ENCODE measurements at places on chromosomes 1 and 21.

- no peak for DNase-seq
These were observed 31.1 kb upstream of the ARHGEF16 start for GRCh38 chr1:3423245-3423829.

DNA sequence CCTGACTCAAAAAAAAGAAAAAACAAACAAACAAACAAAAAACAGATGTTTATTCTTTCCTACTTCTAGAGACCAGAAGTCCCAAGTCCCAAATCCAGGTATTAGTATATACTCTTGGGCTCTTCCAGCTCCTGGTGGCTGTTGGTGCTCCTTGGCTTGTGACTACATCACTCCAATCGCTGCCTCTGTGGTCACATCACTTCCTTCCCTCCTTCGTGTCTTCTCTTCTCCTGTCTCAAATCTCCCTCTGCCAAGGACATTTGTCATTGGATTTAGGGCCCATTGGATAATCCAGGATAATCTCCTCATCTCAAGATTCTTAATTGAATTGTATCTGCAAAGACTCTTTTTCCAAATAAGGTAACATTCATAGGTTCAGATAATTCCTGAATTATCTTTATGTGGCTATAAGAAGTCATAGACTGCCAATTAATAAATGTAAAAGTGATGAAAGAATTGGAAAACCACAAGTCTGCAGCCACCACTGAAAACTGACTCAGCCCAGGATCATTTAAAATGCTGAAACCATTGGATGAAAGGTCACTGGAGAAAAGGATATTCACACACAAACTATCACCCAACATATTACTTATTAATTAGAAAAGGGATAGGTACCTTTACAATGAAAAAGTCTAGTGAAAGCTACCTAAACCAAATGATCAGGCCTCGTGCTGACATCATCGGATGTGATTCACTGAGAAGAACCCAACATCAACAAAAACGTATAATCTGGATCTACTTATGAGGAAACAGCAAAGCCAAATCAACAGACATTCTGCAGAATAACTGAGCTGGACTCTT, 67.1 kb downstream of the ZNF281 start:
- no peak for DNase-seq

GRCh38 chr1:93958032-93958725, 48.9 kb upstream of the GCLM start:
- DNase-seq, result no peak

GRCh38 chr1:29563571-29563970, 327.2 kb downstream of the PTPRU start:
- no peak for DNase-seq

- peak; percentile 67 for DNase-seq
These were observed 406.7 kb downstream of the RWDD3 start for GRCh38 chr1:95640746-95641145.

DNA sequence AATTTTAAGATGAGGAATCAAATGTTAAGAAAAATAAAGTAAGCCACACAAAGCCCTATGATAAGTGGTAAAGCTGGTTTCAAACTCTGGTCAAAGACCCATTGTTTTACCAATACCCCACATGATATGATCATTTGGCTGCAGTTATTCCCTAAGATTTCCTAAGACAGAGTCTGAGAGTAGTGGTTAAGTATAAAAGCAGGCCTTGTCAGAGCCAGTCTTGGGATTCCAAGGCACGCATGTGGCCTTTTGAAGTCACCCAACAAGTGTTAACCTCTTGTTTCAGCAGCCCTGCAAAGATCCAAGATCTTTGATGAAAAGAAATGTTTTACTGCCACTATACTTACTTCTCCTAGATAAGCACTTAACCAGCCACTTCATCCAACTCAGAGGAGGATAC, 159.2 kb downstream of the SIPA1L2 start:
- DNase-seq, result no peak

GRCh38 chr1:94993931-94994645, 67.2 kb upstream of the CNN3 start:
- no peak for DNase-seq

DNA sequence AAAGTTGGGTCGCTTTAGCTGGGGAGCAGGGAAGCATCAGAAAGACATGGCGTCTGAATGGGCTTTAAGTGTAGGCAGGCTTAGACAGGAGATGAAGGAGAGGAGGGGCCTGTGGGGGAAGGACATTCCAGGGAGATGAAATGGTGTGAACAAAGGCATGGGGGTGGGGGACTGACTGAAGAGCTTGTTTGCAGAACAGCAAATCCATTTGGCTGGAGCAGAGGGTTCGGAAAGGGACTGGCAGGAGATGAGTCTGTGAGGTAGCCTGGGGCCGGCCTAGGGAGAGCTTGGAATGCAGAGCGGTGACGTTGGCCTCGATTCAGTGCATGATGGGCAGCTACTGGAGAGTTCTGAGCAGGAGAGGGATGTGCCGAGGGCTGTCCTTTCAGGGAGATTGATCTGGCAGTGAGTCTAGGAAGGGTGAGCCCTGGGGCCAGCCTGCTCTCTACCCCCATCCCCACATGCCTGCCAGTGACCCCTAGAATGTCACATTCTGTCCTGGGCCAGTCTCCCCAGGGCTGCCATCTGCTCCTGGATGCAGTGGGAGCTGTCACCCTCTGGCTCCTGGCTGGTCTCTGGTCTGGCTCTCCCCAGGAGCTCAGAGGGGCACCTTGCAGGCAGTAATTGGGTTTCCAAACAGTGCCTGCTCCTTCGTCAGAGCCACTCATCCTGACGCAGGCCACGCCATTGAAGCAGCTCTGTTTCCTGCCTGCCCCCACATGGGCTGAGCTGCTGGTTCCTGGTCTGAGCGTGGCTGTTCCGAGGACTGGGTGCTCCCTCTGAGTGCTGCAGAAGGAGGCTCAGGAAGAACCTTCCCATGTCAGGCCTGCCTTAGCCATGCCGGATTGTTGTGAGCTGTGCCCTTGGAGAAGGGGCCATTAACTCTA, 22.3 kb upstream of the TMEM222 start:
- no peak for DNase-seq

GRCh38 chr1:99766378-99766800, at the start of gene FRRS1:
Gene FRRS1 (minus strand): TSS chr1:99766635. CDS start chr1:99748768, 17,867 bp downstream.
- peak; percentile 52 for DNase-seq

DNA sequence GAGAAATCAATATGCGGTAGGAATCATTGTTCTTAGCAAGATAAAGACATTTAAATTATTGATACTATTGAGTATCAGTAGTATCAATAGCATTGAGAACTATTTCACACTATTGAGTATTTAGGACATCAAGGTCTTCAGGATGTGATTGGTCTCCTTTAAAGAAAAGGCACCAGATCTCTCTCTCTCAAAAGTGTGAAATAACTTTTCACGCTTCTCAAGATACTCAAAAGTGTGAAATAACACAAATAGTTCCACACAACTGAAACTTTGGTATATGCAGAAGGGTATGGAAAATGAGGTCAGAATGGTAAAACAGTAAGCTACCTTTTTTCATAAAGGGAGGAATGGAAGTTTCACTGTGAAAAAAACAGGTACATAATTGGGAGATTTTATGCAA, 6.7 kb upstream of the PYHIN1 start:
- DNase-seq, result no peak

DNA sequence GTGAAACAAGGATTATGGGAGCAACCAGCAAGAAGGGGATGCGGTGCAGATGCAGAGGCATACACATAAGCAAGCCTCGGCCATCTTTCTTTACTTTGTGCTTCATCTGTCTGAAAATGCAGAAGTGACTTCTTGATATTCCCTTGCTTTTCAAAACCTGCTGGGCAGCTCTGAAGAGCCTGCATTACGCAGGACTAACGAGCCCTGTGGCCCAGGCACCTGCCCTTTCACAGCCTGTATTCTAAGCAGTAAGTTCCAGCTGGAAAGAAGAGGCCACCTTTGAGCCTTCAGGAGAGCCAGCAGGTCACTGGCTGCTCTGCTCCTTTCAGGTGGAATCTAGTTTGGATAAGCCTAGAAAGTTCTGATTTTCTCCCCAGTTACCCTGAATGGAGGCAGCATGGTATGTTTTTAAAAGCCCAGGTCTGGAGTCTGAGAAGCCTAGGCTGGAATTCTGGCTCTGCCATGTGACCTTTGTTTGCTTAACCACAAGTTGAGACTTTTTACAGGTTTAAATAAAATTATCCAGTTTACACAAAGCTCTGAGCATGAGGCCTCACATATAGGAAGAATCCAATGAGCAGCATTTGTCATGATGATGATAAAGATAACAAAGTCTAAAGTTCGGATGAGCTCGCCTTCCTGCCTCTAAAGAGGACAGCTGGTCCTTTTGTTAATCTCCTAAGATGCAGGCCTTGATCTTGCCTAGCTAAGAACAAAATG, 122.9 kb downstream of the UBR4 start:
- no peak for DNase-seq

DNA sequence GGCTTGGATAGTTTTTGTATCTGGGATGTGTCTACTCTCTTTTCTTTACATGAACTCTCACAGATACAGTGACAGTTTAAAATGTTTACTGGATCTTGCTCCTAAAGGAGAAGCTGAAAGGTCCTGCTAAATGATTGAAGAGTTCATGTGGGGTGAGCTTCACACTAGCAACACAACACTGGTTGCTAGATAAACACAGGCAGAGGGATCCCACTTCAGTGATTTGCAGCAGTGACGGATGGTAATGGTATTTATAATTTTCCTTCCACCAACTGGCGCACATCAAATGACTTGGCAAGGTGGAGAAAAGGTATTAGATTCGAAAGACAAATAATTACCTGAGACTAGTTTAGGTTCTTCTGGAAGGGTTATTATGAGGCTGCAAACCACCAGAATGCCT, 270.2 kb downstream of the TBX15 start:
- peak; percentile 25 for DNase-seq

- DNase-seq, result no peak
These were observed 4.8 kb downstream of the ARHGEF16 start for GRCh38 chr1:3459051-3459908.

DNA sequence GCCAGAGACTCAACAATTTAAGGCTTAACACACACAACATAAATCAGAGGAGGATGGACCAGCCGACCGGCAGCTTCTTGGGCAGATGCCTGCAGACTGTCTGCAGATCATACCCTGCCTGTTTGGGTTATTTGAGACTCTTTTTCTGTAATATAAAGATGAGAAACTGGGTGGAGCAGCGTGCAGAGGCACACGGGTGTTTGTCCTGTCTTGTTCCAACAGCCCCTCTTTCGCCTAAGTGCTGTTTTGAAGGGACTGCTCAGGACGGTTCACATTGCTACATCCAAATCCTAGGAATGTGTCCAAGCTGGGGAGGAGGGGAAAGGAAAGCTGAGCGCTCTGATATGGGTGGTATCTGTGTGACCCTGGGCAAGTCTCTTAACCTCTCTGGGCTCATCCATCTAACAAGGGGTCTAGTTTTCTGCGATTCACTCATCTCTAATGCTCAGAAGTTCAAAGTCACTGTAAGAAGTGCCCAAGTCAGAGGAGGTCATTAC, 149.9 kb downstream of the CLIC6 start:
- no peak for DNase-seq

DNA sequence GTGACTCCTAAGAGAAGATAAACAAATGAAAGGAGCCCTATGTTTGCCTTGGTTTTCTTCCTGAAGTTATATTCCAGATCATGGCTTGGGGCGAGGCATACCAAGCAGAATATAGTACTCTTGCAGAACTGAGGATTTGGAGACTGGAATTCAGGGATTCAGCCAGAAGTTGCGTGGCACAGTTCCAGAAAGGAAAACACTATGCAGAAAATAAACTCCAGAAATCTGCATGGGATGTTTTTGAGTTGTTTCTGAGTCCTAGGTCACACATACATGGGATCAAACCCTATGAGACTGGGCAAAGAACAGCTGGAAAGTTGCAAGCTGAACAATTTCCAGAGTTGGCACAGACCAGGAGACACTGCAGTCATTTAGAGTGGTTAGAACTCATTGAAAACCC, 42.9 kb upstream of the IFFO2 start:
- no peak for DNase-seq

GRCh38 chr1:180278194-180278515, 48.1 kb downstream of the LHX4 start:
- DNase-seq, result no peak

GRCh38 chr1:157658571-157658970, 42.0 kb downstream of the FCRL3 start:
- DNase-seq, result no peak

GRCh38 chr1:162016631-162017030, 7.0 kb downstream of the OLFML2B start:
- DNase-seq, result no peak

DNA sequence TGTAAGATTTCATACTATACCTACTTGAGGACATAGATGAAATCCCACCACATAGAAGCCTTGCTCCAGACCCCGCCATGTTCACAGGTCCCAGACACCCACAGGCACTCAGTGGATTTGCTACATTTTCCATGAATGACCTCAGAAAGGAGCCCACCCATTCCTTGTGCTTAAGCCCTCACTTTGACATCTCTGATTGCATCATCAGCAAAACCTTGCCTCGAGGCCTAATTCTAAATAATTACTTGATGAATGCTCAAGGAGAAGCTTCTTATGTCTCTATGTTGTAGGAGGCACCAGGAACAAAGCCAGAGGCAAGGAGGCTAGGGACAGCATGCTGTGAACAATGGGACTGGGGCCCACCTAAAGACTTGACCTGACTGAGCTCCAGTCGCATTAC, 12.1 kb downstream of the OVGP1 start:
- DNase-seq, result no peak

- no peak for DNase-seq
These were observed 129.0 kb downstream of the APP start for GRCh38 chr21:26041431-26042180.

DNA sequence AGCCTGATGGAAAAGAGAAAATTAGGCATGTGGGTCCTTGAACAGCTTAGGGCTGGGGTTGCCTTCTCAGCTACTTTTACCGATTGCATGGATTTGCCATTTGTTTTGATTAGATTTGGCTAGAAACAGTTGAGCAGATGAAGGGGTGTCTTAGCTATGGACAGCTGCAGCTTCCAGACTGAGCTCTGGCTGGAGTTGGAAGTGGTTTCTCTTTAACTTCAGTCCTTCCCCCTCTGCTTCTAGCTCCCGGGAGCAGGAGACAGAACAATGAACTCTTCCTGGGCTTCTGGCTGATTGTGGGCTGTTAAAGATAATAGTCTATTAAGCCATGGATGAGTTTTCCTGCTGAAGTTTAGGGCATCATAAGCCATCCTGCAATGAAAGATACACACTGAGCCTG, 50.7 kb downstream of the UBE2T start:
- DNase-seq, result no peak

GRCh38 chr1:169105434-169106094, 926 bp upstream of the ATP1B1 start:
- DNase-seq, result peak; percentile 31

DNA sequence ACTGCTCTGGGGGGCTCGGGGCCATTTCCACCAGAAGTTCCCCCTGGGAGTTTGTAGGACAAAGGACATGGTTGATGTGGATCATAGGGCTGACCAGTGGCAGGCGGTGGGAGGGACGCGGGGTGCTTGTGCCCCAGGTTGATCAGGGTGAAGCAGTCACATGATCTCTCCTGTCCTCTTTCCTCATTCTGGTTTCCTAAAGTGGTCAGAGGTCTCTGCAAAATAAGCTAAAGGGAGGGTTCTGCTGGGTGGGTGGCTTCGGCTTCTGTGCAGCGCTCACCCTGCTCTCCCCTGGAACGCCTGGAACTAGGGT, 9.2 kb downstream of the PDXK start:
- DNase-seq, result no peak
